ENCODE measurements at places on chromosomes 5 and 9.

GRCh38 chr5:146888351-146888978 is 9.9 kb upstream of the PPP2R2B start:
- DNase-seq = no peak

GRCh38 chr5:93403141-93403928 is 177.7 kb downstream of the NR2F1-AS1 start:
- no peak for DNase-seq

DNA sequence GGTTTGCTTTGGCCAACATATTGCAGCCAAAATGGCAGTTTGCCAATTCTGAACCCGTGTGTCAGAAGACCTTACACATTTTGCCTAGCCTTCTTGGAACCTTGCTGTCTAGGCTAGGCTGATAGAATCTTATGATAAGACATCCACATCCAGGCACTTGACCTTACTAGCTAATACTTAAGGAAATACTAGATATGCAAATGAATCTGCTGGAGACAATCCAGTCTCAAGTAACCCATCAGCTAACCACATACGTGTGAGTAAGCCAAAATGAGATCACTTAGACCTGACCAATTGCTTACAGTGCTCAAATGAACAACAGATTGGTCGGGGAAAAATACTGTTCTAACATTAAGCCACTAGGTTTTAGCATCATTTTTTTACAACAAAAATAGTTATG is 1504.6 kb upstream of the CDH9 start:
- DNase-seq = no peak

GRCh38 chr5:34996261-34996660 is 51.5 kb downstream of the AGXT2 start:
- no peak for DNase-seq

DNA sequence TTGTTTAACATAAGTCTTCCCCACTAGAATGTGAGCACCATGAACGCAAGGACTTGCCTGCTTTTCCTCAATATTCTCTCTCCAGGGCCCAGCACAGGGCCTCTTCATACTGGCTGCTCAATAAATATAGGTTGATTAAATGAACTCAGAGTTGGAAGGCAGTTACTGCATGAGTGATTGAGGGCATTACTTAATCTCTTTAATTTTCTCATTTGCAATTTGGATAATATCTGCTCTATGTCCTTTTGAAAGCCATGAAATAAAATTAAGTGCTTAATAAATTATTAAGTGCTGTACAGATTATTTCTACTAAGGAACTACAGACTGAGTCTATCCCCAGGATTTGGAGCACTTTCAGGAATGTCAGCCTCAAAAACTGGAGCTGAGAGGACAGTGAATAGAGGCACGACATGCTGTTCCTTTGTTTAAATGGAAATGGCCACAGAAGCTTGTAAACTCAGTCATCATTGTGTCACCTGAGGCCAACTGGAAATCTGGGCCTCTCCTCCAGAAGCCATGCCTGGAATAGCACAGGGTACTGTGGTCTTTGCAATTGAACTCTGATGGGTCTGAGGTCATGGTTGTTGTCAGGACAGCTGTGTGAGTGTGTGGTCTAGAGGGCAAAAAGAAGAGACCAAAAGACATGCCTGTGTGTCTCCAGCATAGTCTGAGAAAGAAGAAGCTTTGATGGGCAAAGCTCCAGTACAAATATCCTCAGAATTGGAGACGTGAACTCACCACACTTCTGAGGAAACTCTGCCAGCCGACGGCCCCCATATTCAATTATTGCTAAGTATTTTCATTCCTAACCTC is 86.1 kb downstream of the SH3TC2 start:
- DNase-seq = no peak

DNA sequence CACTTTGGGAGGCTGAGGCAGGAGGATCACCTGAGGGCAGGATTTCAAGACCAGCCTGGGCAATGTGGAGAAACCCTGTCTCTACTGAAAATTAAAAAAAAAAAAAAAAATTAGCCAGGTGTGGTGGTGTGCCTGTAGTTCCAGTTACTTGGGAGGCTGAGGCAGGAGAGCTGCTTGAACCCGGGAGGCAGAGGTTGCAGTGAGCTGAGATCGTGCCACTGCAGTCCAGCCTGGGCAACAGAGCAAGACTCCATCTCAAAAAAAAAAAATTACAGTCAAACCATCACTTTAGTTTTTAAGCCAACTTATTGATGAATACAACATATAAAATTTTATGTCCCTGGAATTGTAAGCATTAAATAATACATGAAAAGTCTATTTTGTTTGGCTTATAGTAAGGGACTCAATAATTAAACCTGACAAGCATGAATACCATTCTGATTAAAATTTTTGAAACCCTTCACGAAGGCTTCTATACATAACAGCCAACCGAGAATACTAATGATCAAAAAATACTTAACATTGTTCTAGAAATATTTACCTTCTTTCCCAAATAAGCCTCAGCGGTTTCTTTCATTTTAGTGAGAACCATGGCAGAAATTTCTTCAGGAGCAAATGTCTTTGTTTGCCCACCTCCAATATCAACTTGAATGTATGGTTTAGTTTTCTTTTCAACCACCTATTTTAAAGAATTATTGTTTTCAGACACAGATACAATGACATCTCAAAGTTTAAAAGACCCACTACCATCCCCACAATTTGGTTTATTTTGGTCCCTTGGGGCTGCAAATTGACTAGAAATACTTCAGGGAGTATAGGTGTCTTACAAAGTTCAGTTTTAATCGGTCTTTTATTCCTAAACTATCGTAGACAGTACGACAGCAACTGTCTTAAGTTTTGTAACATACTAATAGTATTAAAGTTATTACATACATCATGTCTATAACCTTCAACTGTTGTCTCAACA is 1.2 kb downstream of the HSPA5 start:
- no peak for DNase-seq

GRCh38 chr5:7638456-7638855 is 212.5 kb downstream of the CFAP90 start:
- no peak for DNase-seq

DNA sequence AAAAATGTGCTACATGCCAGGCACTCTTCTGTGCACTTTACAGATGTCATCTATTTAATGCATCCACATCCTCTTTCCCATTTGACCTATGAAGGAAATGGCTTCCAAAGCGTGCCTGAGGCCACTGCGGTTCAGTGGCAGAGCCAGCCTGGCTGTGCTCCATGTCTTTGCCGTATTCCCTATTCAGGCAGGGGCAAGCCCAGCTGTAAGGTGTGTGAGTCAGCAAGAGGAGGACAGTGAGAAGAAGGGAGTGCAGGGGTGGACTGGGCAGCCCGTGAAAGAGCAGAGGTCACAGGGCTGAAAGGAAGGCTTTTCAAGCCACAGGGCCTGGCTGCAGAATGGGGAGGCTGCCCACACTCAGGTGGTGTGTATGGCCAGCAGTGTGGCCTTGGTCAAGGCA is 91.7 kb downstream of the HRH2 start:
- no peak for DNase-seq

All from stimulated activated CD8-positive, alpha-beta memory T cell treated with anti-CD3 and anti-CD28 coated beads, Interleukin-7, amount 100 ng/mL, for 24 hours (primary cell).